Fibroblast of villous mesenchyme (primary cell): ENCODE measurements at places on chromosomes 5 and 9.

GRCh38 chr5:131682826-131683225 lies 47.8 kb upstream of the RAPGEF6 start:
- DNase-seq, result no peak

GRCh38 chr9:38359297-38359653 lies 33.2 kb upstream of the ALDH1B1 start:
- DNase-seq, result no peak

- DNase-seq, result no peak
These were observed 59.4 kb upstream of the EXOC3 start for GRCh38 chr5:383621-384020.

- DNase-seq, result peak; percentile 82
These were observed 78.0 kb downstream of the HMHB1 start for GRCh38 chr5:143889986-143890385.

- no peak for DNase-seq
These were observed 4.8 kb upstream of the DIAPH1 start for GRCh38 chr5:141623611-141624010.

- no peak for DNase-seq
These were observed 59.4 kb upstream of the CTXN3 start for GRCh38 chr5:127589309-127590030.

GRCh38 chr9:105244003-105244733 lies at the start of gene SLC44A1:
Gene SLC44A1 (plus strand): TSS chr9:105244651. CDS start chr9:105244869, 218 bp downstream.
- peak; percentile 96 for DNase-seq

GRCh38 chr9:36501727-36502126 lies 71.0 kb upstream of the MELK start:
- no peak for DNase-seq

DNA sequence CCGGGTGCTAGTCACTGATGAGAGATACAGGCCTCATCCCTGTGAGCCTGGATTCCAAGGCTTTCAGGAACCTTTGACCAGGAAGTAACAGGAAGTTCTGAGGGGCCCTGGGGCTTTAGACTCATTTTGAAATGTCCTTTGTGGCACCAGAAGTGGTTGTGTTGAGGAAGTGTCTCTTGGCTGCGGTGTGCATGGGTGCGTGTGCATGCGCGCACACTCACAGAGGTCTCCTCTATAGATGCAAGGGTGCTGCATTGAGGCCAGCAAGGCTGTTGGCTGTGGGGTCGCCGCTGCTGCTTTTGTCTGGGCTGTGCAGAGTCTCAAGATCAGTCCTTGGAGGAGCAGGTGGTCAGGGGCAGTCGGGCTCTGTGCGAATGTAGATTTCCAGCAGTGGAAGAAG lies 7.6 kb downstream of the RAB24 start:
- no peak for DNase-seq

DNA sequence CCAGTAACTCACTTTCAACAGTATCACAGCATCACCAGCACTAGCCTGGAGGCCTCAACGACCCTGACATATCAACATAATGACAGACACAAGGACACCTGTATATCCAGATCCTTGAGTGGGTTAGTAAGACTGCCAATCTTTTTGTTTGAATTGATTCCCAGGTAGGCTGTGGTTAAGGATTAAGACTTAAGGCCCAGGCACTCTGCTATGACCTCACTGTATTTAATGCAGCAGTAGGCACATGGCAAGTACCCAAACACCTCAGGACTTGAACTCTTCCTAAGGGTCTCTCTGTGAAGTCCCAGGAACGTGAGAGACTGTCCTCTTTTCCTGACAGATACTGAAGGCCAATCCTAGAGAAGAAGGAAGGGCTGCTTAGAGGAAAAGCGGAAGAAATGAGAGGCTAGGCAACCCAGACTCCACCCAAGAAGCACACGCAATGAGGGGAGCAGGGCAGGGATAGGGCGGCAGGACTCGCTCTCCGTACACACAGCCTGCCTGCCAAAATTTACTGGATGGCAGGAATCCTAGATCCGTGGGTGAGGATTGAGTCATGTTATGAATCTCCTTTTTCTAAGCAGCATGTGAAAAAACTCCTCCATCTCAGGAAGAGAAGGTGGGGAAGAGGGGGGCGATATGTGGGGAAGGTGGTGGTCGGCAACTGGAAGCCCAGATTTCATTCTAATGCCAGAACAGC lies 93.4 kb downstream of the SIL1 start:
- DNase-seq, result peak; percentile 85

- no peak for DNase-seq
These were observed 40.4 kb downstream of the SAR1B start for GRCh38 chr5:134592141-134592746.

DNA sequence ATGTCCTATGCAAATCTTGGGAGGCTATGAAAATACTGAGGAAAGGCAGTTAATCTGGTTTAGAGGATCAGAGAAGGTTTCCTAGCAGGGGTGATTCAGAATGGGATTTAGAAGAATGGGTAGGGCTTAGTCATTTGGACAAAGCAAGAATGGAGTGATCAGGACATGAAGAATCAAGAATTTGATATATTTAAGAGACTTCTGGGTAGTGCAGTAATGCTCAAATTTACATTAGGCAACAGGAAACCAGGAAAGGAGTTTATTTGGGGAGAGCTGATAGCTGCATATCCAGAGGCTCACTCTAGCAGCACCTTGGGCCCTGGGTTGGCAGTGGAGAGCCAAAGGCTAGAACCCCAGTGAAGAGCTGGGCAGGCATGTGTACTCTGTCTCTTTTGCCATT lies 78.9 kb upstream of the PAPPA start:
- no peak for DNase-seq

- DNase-seq, result peak; percentile 54
These were observed 103.8 kb upstream of the ZNF618 start for GRCh38 chr9:113772121-113772810.

DNA sequence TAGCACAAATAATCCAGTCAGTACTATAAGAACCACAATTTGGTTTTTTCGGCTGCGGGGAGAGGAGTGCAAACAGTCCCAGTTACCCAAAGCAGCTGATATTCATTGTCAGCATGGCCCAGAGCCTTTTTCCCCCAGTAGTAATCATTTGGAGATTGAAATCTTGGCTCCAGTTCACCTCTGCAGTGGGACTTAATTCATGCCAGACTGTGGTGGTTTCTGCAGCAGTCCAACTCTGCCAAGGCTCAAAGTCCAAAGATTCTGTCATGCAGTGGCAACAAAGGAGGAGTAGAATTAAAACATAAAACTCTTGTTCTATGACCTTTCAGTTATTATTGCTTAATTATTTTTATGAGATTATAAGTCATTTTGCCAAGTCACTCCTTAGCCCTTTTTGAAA lies 25.0 kb upstream of the TRIM36 start:
- DNase-seq, result no peak

GRCh38 chr5:77645158-77645994 lies 6.9 kb upstream of the OTP start:
- DNase-seq, result no peak

GRCh38 chr9:18658804-18659705 lies 185.1 kb downstream of the ADAMTSL1 start:
- peak; percentile 39 for DNase-seq

- DNase-seq, result no peak
These were observed 12.0 kb downstream of the PSMB7 start for GRCh38 chr9:124403246-124403645.

GRCh38 chr9:91047993-91048607 lies 246.5 kb downstream of the SYK start:
- DNase-seq, result peak; percentile 71

DNA sequence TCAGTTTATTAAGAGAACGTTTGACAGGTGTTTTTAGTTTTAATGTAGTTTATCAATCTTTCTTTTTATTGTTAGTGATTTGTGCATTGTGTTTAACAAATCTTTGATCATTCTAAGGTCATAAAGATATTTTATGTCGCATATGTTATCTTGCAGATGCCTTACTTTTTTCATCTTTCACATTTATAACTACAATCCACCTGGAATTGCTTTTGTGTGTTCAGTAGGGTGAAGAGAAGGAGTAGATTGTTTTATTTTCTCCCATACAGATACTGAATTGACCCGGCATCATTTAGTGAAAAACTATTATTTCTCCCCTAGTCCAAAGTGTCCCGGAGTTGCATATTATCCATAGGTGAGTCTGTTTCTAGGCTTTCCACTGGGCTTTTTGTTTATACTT lies 179.4 kb upstream of the RGMB start:
- no peak for DNase-seq

GRCh38 chr5:33490071-33490665 lies 49.4 kb downstream of the TARS1 start:
- DNase-seq, result no peak

DNA sequence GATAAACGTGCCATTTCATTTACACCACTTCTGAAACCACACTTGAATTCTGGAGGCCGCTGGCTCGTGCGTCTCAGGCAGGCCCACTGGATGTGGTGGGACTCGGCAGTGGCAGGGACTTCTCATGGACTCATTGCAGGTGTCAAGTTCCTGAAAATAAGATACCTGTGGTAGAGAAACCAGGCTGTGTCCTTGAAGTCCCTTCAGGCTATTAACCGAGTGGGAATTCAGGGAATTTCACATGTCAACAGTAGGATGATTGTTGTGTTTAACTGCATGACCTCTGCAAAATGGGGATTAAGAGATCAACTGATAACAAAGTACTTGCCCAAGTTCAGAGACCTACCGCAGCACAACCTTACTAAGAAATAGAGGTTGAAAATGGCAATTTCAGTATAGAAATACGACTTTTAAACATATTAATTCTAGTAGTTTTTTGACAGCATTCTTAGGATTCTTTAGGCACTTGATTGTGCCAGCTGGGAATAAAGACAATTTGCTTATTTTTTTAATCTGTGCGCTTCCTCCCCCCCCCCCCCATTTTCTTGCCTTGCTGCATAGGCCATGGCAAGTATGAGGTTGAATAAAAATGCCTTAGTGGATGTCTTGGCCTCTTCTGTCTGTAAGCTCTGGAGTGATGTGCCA lies 26.8 kb downstream of the TRIP13 start:
- DNase-seq, result peak; percentile 17

DNA sequence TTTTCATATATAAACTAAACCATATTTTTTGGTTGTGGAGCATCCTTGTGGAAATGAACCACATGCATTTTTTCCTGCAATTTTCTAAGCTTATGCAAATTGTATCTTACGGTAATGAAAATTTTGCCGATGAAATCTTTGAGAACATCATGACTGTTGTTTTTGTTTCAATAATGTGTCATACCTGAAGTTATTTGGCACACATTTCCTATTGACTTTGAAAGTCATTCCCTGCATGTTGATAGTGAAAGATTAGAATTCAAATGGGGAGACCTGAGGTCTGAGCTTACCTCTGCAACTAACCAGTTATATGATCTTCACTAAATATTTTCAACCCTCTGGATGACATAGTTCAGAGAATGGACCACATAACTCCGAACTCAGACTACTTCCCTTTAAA lies 88.5 kb downstream of the PRR16 start:
- DNase-seq, result no peak

DNA sequence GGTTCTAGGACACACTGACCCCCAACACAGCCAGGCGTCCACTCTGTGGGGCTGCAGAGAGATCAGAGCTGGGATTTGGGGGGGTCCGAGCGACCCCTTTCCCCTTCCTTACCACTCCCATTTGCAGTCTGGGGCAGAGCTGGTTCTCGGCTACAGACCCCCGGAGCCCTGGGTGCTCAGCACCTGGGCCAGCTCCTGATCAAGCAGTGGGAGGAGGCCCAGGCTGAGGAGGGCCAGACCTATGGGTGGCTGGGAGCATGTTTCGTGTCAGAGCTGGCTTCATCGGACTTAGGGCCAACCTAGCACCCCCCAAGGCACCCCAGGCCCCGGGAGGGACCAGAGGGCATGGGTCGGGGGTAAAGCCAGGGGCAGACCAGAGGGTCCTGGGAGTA lies 7.6 kb downstream of the GRIN1 start:
- DNase-seq, result no peak

- DNase-seq, result no peak
These were observed 25.7 kb downstream of the SLC1A1 start for GRCh38 chr9:4515958-4516375.

DNA sequence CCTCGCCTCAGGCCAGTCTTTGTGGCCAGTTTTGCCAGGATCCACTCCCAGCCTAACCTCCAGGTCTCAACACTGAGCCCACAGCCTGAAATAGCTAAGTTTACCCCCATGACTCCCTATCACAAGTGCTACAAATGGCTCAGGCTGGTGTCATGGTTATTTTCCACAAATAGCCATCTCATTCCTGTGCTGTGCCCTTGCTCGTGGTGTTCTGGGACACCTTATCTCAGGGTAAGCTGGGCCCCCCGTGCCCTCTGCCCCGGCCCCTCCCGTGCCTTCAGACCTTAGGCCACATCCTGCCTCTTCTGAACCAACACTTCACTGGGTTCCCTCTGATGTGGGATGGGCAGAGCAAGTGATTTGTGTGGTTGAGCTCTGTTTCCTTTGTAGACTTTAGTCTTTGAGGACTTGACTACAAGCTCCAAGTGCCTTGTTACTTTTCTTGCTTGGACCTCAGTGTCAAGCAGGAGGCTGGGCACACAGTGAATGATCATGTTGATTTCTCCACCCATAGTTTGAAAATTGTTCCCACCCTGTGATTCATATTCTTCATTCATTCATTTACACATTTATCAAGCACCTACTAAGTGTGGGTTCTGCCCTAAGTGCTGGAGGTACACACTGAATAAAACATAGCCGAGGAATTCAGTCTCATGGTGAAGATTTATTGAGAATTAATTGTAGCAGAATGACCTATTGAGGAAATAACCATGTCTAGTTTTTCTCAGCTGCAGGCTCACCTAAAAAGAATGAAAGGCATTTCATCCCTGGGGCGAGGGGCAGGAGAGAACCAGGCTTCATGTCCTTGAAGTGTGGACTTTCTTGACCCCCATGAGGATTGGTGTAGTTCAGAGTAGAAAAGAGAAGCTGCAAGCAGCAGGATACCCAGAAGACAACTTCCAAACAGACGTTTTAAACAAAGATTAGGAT lies 84.5 kb upstream of the CTNNA1 start:
- no peak for DNase-seq
